Activated CD4-positive, alpha-beta T cell treated with anti-CD3 and anti-CD28 coated beads for 1 hour (primary cell): ENCODE measurements at places on chromosomes 3 and 15.

GRCh38 chr15:101201411-101202174, 50.3 kb downstream of the CHSY1 start:
- DNase-seq = no peak

DNA sequence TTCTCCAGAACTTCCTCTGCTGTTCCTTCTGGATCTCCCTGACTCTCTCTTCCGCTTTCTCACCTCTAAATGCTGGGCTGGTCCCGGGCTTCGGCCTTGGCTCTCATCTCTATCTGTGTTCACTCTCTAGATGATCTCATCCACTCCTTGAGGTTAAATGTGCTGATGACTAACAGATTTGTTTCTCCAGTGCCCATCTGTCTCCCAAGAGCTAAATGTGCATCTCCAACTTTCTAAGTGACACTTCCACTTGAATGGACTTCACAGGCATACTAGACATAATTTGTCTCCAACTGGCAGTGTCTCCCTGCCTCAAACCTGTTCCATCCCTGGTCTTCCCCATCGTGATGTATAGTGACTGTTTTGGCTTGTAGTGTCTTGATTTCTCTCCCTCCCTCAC, 95.3 kb downstream of the ITPR1 start:
- no peak for DNase-seq

DNA sequence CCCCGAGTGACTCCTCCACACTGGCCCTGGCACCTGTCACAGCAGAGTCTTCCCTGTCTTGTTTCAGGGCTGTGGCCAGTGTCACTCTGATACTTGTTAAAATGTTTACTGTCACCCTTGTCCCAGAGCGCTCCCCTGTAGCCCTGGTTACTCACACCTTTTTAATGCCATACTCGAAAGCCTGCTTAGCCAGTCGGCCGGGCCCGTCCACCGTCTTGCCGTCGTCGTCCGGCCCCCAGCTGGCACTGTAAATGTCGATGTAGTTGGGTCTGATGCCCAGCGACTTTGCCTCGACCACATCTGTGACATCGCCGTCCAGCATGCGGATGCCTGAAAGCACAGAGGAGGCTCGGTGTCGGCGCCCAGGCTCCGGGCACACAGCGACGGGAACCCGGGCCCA, 91.3 kb downstream of the PCSK6 start:
- DNase-seq = no peak

DNA sequence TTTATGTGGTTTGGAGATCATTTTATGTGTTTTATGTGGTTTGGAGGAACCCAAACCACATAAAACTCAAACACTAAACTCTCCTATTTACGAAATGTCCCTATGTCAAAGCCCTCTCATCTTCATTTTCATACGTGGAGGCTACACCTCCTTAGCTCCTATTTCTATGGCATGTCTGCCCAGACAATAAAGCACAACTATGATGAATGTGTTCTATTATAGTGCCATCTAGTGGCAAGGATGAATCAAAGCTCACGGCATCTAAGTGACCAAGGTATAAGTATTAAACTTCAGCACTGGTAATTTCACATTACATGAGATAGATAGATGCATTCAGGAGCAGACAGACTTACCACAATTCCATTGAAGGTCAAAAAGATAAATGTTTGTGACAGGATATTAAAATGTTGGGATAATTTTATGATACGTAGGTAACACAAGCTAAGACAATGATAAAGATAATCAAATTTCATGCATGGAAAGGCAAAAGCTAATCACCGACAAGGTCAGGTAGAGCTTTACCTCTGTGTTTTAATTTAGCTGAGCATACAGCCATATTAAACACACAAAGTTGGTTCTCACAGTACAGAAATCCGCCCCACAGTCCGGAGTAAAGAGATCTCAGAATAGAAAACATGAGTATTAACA, 130.6 kb upstream of the FHIT start:
- DNase-seq = no peak

- no peak for DNase-seq
Measured at GRCh38 chr3:108487439-108487838, 23.0 kb downstream of the MYH15 start.

GRCh38 chr3:196360586-196360985, 22.4 kb upstream of the TM4SF19 start:
- DNase-seq = no peak

DNA sequence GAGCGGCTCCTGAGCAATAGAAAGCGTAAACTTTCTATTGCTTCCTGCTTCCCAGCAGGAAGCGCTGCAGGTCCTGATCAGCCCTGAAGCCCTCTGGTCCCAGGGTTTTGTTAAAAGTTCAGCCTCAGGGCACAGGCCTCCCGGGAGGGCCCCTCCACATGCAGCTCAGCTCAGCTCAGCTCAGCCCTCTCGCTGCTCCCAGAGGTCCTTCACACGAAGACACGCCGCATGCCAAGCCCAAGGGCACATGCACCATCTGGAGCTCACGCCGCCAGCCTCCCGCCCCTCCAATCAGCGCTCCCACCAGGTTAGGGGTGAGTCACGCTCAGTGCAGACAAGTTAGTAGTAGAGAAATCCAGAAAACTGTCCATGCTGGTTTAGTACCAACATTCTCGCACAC, 12.7 kb downstream of the TKT start:
- no peak for DNase-seq

- DNase-seq = no peak
Measured at GRCh38 chr15:63968122-63968524, 78.2 kb downstream of the DAPK2 start.

- no peak for DNase-seq
Measured at GRCh38 chr15:33242669-33243191, 48.2 kb upstream of the FMN1 start.

GRCh38 chr15:93070132-93070531, 18.9 kb downstream of the RGMA start:
- no peak for DNase-seq

DNA sequence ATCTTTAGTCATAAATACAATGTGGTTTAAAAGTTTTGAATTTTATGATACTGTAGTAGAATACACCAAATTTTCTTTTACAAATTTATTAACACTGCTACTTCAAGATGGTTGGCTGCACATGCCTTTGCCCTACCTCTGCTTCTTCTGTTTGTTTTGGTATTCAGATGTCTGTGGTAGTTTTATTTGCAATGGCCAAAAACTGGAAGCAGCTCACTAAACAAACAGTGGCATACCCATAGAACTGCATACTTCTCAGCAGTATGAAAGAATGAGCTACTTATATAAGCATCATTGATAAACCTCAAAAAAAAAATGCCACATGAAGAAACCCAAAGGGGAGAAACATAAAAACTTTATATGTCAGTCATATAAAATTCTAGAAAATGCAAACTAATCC, 19.5 kb downstream of the ARIH2 start:
- DNase-seq = no peak

- DNase-seq = no peak
Measured at GRCh38 chr3:117479095-117479494, 769.5 kb downstream of the TUSC7 start.
